IPS DF 19.7 (cell line): ENCODE measurements at places on chromosomes 3 and 15.

DNA sequence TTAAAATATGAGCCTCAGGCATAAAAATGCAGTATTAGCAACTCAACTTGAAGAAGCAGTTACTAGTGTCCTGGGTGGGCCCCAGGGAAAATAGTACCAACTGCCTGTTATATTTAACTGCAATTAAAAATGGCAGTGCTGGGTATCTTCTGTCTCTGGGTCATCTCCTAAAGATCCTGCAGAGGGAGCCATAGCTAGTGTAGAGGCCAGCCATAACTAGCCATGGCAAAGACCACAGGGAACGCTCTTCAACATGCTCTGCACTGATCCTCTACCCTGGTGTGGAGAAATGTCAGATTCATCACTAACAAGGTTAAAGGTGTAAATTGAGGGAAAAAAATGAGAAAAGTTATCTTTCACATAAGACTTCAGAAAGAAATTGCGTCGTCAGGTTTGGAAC, 181.3 kb downstream of the SNRPN start:
- DNase-seq, result no peak

DNA sequence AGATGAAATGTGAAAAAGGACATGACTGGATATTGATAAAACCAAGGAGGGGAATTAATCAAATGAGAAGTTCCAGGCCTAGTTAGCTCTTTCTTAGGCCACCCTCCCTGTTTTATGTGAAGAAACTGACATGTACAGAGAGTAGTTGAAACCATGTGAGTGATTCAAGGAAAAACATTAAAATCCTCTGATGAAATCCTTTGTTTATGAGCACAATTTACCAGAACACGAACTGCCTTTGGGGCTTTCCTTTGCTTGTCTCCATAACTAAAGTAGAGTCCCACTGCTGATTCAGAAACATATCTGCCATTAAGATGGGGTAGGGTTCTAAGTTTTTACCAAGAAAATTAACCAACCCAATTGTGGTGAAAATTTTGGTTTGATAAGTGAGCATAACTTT, 558.3 kb downstream of the NR2F2 start:
- no peak for DNase-seq

DNA sequence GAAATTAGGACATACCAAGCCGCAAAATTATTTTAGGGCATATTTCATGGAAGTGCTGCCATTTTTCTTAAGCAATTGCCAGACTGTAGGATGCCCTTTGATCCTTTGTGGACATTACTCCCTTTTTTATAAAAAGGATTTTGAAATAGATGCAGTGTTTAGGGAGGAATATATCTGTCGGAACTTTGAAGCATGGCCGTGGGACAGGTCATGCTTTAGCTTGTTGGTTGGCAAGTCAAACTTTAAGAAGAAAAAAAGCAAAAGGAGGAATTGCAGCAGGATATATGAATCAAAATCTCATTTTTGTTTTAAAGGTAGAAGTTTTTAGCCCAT, 122.1 kb downstream of the MCTP2 start:
- no peak for DNase-seq

DNA sequence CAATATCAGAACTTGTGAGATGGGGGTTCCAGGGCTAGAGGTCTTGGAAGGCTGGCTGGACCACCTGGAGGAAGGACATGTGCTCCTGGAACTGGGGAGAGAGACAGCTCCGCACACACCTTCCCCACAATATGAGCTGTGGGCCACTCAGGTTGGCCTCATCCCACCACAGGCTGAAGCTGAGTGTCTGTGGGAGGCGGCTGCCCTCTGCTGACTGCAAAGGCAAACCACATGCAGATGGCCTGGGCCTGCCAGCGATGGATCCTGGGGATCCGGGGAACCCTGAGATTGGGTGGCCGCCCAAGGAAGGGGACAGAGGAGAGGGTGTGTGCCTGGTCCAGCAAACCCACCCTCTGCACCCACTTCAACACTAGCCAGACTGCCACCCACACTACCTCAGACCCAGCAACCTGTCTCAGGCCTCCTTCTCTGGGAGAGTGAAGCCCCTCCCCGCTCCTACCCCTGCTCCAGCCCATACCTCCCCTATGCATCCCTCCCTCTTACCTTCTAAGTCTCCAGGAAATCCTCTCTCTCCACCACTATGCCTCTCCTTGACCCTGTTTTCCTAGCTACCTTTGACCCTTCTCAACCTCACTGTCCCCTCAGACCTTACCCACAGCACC, 44.8 kb downstream of the CYP11A1 start:
- DNase-seq, result no peak

- DNase-seq, result no peak
Measured at GRCh38 chr15:74995779-74996765, 709 bp downstream of the SCAMP5 start.

DNA sequence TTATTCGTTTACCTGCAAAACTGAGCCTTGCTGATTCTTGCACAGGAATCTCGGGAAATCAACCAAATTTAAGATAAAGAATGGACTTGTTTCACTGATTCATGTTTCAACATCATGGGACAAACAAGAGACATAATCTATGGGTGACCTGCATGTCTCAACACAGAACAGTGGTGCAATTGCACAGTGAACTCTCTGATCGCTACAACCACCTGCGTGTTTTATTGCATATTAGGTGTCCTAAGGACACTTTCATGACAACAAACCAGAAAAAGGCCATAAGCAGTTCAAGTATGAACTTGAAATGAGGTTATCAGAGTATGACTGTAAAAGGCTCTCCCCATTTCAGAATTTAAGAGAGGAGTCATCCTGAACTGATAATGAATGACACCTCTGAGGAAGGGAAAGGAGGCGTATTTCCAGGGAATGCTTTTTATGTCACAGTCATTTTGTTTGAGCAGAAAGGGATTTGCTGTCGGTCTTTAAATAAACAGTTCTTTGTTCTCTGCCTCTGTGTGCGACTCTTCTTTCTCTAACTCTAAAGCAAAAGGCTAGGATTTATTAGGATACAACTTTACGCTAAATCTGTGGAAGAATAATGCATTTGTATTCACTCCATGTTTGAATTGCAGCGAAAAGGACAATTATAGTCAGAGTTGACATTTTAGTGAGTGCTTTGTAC, 167.2 kb downstream of the RBMS3 start:
- no peak for DNase-seq

DNA sequence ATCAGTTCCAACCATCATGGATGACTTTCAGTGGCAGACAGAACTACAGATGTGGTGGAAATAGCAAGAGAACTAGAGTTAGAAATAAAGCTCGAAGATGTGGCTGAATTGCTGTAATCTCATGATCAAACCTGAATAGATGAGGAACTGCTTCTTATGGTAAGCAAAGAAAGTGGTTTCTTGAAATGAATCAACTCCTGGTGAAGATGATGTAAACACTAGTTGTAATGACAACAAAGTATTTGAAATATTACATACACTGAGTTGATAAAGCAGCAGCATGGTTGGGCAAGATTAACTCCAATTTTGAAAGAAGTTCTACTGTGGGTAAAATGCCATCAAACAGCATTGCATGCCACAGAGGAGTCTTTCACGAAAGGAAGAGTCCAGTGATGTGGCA, 131.7 kb upstream of the FAM3D start:
- DNase-seq, result no peak

GRCh38 chr3:140717921-140718320, 40.1 kb downstream of the TRIM42 start:
- no peak for DNase-seq

DNA sequence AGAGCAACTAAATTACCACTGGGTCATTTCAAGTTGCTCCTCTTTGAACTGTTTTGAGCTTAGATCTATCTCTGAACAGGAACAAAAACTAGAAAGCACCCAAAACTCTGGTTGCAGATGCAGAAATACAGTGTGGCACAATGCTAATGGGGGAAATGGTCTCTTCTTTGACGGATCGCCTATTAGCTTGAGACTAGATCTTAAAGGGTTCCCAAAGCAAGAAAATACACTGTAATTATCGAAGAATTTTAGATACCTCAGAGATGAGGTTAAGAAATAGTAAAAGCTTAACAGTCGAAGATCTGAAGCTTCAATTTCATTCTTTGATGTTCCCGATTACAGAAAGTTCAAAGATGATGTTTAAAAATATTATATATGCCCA, 818 bp downstream of the PPP1R2 start:
- DNase-seq, result no peak

DNA sequence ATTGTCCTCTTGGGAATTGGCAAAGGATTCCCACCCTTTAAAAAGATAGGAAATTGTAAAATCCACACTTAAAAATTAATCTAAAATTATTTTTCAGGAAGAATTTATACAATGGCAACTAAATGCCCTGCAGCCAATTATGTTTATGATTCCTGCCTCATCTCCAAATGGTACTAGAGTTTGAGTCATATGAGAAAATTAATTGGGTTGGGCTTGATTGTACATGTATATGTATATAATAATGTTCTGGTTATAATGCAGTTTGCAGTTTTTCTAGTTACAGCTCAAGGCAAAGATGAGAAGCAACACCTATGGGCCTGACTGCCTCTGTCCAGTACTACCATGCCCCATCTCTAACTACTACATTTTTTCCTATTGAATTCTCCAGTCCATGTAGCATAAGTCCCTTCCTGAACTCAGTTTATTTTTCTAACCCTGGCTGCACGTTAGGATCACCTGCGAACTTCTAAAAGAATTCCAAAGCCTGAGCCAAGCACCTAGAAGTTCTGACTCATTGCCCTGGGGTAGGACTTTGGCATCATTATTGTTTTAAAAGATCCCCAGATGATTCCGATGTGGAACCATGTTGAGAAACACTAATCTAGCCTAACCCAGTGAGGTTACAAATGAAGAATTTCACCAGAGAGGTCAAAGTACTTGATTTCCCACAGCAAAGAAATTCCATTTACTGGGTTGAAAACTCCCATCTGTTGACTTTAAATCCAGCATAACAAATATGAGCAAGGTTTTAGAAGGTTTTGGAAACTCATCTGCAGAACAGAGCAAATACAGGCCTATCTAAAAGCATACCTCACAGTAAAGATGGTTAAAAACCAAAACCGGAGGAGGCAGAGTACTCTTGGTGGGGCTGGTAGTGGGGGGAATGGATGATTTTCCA, 19.4 kb downstream of the TGFBR2 start:
- no peak for DNase-seq

GRCh38 chr15:55403531-55403930, 4.6 kb downstream of the CCPG1 start:
- no peak for DNase-seq
